Ammon's horn (tissue), 1 donor: ENCODE measurements at places on chromosomes 7 and 10.

- no peak for DNase-seq
These were observed 36.2 kb upstream of the CFAP46 start for GRCh38 chr10:132978542-132978941.

DNA sequence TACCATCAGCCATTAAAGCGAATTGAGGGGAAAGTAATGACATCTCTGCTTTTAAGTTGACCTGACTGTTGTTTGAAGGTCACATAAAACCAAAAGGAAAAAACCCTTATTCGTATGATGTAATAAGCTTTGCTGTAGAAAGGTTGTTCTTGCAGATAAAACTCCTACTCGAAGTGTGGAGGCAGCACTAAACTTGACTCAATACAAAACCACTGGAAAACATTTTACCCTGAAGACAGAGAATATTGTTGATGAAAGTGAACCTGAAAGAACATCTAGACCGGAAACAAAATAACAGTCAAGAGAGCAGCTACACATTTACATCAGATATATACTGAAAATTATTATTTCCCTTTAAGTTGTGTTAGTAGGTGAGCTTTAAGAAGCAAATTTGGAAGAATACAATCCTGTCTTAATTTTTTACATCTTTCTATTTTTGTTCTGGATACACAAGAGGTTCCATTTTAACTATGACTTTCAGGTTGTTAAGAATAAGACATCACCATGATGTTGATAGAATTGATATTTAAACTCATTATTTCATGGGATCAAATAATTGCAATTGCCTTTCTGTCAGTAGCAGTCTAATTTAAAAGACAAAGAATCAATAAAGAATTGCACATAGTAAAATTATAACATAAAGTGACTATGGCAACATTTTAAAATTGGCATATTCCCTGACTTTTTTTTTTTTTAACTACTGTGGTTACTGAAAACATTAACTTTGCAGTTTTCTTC, 6.4 kb downstream of the ETV1 start:
- DNase-seq = no peak

- no peak for DNase-seq
These were observed 6.3 kb upstream of the XPNPEP1 start for GRCh38 chr10:109929501-109930219.

GRCh38 chr10:12588091-12588860, 238.9 kb downstream of the CAMK1D start:
- no peak for DNase-seq

DNA sequence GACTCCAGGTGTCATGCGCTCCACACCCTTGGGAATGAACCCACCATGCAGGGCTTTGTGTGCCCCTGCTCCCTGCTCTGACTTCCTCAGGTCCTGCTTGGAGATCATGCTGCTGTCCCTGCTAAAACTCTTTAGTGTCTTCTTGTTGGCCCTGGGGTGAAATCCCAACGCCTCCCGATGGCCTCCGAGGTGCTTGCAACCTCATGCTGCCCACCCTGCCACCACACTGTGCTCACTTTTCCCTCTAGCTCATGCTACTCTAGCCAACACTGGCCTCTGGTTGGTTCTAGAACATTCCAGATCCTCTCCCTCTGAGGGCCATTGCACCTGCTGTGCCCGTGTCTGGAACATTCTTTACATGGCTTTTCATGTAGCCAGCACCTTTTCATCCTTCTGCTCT, 227.7 kb downstream of the ADAM12 start:
- DNase-seq = no peak

DNA sequence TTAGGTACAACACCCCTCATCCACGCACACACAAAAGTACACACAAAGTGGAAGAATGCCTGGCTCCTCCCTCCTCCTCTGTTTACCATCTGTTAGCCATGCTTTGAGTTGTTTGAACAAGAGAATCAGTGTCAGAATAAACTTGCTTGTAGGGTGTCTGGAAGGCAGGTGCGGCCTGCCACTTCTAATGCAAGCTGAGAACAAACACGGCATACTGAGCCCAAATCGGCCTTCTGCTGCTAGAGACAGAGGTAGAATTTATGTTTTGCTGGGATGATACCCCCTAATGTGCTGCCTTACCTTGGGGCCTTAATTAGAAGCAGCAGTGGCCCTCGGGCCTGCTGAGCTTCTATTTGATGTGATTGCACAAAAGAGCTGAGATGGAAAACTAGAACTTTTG, 24.9 kb upstream of the FAM180A start:
- no peak for DNase-seq

DNA sequence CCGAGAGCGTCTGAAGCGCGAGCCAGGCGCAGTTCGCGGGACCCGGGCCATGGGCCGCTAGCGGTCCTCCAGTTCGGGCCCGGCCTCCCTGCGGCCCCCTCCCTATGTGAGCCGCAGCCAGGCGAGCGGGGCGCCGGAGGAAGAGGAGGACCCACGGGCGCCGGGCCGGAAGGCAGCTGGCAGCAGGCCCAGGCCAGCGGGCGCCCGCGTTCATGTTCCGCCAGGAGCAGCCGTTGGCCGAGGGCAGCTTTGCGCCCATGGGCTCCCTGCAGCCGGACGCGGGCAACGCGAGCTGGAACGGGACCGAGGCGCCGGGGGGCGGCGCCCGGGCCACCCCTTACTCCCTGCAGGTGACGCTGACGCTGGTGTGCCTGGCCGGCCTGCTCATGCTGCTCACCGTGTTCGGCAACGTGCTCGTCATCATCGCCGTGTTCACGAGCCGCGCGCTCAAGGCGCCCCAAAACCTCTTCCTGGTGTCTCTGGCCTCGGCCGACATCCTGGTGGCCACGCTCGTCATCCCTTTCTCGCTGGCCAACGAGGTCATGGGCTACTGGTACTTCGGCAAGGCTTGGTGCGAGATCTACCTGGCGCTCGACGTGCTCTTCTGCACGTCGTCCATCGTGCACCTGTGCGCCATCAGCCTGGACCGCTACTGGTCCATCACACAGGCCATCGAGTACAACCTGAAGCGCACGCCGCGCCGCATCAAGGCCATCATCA, 1.1 kb downstream of the ADRA2A start:
- DNase-seq = no peak

- no peak for DNase-seq
These were observed 38.3 kb upstream of the GHITM start for GRCh38 chr10:84101042-84101441.

GRCh38 chr10:59464483-59464882, 102.1 kb upstream of the FAM13C start:
- DNase-seq = no peak

- DNase-seq = no peak
These were observed 34.0 kb upstream of the DLD start for GRCh38 chr7:107856806-107857540.

DNA sequence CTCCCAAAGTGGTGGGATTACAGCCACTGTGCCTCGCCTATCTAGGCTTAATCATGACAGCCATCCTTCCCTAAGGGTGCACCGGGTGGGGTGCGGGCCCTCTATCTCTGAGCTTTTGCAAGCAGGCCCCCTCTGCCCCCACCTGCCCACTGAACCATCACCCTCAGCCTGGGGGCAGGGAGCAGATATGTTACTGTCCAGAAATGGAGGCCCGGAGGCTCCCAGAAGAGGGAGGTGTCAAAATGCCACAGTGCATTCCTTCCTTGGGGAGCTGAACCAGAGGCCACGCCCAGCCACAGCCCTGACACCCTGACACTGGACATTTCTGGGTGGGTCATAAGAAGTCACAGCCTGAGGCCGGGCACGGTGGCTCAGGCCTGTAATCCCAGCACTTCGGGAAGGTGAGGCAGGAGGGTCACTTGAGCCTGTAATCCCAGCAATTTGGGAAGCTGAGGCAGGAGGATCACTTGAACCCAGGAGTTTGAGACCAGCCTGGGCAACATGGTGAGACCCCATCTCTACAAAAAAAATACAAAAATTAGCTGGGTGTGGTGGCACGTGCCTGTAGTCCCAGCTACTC, 129.8 kb upstream of the TNRC18 start:
- DNase-seq = no peak

GRCh38 chr10:117686606-117687005, 144.1 kb downstream of the EMX2 start:
- no peak for DNase-seq

DNA sequence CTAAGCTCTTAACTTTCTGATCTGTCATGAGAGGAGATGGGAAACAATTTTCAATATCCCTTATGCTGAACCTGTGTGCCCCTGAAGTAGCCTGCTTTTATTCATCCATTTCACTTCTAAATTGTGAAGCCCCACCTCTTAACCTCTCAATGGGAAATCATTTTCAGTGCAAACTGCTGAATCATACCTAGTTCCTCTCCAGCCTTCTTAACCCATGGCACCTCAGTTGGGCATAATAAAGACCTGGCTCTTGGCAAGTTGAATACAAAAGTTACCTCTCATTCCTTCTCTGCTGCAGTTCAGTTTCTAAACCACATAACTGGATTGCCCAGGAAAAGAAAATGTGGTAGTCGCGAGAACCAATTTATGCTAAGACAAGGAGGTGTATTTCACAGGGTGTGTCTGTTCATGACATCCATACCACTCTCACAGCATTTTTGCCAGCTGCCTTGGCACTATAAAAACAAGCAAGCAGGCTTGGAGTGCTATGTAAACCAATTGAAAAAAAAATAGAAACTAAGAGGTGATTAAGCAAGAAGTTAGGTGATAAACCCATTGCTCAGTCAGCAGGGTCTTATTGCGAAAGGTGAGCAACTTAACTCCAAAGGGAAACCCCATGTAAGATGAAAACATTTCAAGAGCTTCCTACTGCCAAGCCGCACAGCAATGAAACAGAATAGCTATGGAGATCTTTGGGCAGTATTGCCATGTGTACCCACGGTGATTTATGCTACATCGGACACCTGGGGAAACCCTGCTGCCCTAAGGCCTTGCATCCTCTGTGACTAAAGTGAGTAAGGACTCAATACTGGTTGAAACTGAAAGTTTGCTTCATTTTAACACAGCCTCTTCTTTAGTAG, 57.0 kb upstream of the DKK1 start:
- no peak for DNase-seq

GRCh38 chr10:54096892-54097291, 704.1 kb downstream of the PCDH15 start:
- DNase-seq = no peak

DNA sequence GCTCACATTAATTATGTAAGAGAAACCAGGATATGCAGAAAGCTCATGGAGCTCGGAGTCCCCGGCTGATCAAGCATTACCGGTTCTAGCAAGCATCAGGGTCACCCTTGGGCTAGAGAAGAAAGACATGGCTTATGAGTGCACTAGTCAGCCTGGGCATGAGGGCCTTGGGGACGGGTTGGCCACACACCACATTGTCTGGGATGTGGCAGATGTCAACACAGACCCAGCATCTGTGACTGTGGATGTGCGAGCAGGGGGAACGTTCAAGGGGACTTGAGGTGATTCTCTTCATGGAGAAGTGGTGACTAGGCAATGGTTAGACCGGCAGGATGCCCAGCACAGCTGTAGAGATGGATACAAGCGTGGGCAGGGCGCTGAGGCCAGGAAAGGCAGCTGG, 13.7 kb downstream of the ZMIZ2 start:
- no peak for DNase-seq

DNA sequence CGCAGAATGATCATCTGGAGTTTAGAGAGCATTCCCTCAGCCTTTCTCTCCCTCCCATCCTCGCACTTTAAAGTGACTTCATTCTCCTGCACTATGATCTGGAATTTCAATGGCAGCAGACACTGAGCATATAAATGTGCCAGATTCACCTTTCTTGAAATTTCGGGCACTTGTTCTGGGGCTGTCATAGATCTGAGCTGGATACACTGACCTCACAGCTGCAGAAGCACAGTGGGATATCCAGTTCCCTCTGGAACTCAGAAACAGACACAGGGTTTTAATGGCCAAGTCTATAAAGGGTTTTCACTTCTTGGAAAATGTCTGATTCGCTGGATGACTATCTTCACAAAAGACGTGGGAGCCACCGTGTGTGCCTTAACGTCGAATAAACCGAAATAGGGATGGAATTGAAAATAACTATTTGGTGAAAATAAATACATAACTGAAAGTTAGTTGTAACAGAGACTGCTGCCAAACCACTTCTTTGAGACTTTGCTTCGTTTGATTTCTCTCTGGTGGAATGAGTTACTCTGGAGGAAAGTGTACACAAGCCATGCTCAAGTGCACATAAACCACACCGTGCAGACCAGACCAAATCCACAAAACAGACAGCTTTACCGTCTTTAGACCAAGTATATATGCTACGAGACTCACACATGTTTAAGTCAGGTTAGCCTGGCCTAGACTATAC, 126.1 kb downstream of the SVIL start:
- no peak for DNase-seq

DNA sequence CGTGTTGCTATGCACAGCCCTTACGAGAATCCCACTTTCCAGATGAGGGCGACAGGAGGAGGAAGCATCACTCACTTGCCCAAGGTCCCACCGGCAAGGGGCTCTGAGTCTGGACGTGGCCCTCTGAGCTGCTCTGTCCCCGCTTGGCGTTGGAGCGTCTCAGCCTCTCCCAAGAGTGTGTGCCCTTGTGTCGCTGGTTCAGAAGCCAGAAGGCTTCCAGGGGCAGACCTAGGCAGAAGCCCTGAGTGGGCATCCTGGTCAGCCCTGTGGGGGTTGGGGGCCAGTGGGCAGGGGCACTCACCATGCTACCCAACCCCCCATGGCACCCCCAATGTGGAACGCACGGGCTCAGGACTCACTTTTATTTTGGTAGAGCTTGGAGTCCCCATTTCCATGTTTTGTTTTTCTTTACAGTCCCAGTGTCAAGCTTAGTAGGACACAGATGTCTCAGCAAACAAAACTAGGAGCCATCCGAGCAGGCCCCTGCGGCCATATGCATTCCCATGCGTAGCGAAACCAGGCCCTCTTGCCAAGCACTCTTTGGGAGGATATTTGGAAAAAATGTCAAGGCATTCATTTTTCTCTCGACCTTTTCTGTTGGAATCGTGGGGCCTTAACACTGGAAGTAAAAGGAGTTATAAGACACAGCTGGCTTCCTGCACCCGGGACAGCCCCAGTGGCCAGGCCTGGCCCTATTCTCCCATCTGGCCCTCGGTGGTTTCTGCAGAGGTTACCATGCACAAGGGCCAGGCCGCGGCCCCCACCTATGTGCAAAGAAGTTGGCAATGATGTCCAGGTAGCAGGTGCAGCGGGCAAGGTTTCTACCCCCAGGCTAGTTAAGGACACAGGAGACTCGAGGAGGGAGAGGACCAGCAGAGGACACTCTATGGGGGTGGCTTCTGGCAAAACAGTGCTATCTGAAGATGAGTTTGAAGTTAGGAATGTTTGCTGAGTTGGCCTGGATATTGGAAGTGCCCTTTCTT, 97.0 kb downstream of the LHPP start:
- no peak for DNase-seq

GRCh38 chr10:120506674-120507073, 49.6 kb downstream of the PLPP4 start:
- DNase-seq = peak; percentile 9
